ENCODE measurements at places on chromosomes 13 and 19.

DNA sequence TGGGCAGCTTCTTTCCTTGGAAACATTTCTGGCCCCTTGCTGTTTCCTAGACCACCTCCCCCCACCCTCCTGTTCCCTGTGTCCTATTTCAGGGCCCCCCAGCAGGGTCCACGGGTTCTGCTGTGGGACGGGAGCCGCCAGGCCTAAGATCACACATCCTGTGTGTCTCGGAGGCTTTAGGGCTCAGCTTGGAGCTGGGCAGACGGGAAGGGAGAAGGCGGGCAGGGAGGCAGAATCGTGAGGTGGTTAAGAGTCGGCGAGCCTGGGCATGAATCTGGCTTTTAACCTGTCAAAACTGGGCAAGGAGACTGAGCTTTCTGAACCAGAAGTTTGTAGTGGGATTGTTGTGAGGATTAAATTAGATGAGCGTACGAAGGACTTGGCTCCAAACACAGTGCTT lies 4.8 kb downstream of the KCNC3 start:
- no peak for DNase-seq

DNA sequence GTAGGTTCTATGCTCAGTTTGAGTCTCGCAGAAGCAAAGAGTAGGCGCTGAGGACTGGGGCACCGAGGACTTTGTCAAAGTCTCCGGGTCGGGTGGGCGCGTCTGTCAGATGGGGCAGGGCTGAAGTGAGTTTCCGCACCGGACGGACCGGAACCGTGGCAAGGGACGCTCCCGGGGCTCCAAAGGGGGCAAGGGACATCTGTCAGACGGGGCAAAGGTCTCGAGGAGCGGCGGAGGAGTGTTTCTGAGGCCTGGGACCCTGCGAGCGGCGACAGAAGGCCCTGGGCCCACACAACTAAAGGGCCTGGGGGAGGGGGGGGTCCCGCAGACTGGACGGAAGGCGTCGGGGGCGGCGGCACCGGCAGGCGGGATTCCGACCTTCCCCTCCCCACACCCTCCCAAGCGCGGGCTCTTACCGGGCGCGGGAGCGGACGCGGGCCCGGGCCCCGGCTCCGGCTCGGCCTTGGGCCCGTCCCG lies 13.3 kb upstream of the AKAP8L start:
- DNase-seq: no peak

- no peak for DNase-seq
Observed at GRCh38 chr19:45168767-45169351, 8.1 kb upstream of the NKPD1 start.

- DNase-seq: no peak
Observed at GRCh38 chr13:20776751-20777150, 3.0 kb upstream of the EEF1AKMT1 start.

GRCh38 chr19:29946645-29947044 lies 4.6 kb downstream of the URI1 start:
- no peak for DNase-seq

DNA sequence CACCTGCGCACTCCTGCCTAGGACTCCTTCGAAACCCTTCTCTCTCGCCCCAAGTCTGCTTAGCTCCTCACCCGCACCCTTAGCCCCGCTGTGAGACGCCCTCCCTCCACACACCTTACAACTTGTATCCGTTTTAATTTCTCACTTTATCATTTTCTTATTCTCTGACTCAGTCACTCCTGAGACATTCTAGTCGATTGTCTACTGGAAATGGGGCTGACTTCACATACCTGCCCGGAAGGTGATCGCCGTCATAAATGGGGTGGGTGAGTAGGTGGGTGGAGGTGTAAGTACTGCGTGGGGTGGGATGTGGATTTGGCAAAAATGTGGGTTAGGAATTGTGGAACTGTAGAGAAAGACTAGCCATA lies 714 bp downstream of the NDFIP2 start:
- DNase-seq: peak; percentile 52

DNA sequence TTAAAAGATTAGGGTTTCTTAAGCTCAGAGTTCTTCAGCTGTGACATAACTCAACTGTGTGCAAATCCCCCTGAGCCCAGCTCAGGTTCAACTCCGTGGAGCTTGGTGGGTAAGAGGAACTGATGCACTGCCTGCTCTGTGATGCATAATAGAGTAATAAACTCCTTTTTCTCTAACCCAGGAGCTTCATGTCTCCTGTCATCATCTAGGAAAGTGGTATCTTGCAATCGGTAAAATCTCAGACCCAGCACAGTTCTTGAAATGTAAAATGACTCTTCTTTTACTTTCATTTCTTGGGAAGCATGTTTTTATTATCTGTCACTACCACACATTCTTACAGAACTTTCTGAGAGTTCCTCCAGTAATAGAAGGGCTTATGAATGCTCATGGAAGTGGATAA lies 123.8 kb upstream of the PCDH9 start:
- DNase-seq: no peak

- DNase-seq: no peak
Observed at GRCh38 chr13:24985107-24985506, 110.8 kb upstream of the PABPC3 start.

DNA sequence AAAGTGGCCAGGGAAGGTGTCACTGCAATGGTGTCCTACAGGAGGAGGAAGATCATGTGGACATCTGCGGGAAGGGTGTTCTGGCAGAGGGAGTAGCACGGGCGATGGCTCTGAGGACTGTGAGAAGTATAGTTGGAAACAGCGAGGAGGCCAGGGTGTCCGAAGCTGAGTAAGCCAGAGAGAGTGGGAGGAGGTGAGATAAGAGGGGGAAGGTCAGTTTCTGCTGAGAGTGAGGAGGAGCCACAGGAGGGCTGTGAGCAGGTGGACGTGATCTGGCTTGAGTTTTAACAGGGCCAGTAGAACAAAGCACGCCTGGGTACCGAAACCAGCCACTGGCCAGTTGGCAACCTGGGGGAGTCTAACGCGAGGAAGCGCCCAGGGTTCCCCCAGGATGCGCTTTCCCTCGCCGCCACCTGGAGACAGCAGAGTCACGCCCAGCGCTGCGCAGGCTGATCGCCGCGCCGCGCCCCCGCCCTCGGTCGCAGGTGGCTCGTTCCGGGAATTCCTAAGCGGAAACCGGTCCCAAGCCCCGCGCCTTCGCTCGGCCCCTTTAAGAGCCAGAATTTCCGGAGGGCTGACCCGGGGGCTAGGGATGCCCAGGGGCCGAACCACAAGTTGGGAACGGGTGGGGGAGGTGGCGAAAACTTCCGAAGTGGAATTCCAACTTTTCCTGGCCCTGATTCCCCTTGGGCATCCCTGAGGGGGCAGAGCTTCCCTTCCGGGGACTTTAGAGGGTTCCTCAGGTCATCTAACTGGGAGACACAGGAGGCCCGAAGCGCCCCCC lies 1.1 kb upstream of the LSR start:
- peak; percentile 96 for DNase-seq

DNA sequence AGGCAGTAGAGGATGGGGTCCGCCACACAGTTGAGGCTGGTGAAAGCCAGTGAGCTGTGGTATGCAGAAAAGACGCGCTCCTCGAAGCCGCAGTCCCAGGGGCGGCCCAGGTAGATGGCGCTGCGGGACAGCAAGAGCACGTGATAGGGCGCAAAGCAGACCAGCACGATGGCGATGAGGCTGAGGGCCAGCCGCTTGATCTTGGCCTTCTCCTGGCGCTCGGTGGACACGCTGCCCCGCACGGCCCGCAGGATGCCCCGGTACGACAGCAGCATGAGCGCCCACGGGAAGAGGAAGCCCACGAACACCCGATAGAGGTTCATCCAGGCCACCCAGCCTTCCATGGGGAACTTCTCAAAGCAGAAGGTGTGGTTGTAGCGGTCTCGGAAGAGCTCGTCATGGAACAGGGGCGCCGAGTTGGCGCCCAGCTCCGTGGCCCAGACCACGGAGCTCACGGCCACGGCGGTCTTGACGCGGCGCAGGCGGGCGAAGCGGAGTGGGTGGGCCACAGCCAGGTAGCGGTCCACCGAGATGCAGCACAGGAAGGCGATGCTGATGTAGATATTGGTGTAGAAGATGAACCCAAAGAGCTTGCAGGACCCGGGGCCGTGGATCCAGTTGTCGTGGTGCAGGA lies 6.5 kb upstream of the OPA3 start:
- DNase-seq: peak; percentile 34

DNA sequence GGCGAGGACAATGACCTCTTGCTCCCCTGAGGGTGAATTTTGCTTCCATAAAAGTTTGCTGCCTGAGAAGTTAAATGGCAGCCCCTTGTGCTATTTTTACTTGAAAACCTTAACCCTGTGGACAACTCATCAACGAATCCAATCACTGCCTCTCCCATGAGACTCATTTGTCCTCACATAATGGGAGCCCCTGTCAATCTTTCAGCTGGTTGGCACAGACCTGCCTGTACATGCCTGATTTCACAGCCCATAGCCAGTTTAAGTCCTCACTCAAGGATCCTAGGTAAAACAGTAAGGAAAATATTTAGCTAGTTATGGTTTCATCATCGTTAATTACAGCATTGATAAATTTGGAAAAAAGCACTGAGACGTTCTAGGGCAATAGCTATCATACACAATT lies 207.4 kb downstream of the NHLRC3 start:
- peak; percentile 45 for DNase-seq

DNA sequence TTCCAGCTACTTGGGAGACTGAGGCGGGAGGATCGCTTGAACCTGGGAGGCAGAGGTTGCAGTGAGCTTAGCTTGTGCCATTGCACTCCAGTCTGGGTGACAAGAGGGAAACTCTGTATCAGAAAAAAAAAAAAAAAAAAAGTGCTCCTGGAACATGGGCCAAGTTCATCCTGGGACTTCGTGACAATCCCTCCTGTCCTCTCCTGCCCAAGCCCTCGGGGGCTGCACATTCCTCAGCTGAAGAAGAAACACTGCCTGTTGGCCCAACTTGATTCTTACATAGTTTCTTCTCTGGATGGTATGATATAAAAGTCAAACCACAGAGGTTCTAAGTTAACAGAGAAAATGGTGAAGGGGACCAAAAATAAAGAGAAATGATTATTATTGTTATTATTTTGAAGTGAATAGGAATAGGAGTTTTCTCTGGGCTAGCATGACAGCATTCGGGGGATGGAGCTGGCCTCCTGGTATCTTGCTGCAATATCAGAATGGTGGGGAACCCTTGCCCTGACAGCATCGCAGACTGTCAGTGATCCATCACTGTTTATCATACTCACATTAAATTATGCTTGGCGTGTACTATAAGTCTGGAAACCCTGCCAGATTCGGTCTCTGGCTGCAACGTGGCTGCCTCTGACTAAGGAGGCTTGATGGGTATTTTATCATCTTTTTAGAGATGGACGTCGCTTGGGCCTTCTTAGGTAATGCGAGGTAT lies 113.7 kb upstream of the OXGR1 start:
- DNase-seq: no peak

DNA sequence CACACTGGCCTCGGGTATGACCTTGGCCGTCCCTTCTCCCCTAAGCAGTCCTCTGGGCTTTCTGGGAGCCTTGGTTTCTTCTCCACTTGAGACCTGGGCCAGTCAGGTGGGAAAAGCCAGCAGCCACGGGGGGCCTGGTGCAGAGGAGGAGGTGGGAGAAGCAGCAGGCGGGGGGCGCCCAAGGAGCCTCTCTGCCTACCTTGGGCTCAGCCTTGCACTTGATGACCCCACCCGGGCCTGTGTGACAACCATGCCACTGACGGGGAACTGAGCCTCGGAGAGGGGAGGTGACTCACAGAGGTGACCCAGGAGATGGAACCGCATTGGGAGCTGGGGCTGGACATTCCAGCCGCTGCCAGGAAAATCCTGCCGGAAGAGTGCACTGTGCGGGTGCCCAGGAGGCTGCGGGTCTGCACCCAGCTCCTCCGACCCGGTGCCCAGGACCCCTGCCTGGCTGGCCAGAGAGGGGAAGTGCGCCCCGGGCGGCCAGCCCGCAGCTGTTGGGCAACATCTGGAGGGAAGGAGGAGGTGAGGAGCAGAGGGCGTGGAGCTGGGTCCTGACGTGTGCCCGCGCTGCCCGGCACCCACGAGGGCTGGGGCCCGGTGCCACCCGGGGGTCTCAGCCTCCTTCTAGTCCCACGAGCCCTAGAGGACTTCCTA lies 23.4 kb upstream of the SLC7A10 start:
- DNase-seq: no peak

DNA sequence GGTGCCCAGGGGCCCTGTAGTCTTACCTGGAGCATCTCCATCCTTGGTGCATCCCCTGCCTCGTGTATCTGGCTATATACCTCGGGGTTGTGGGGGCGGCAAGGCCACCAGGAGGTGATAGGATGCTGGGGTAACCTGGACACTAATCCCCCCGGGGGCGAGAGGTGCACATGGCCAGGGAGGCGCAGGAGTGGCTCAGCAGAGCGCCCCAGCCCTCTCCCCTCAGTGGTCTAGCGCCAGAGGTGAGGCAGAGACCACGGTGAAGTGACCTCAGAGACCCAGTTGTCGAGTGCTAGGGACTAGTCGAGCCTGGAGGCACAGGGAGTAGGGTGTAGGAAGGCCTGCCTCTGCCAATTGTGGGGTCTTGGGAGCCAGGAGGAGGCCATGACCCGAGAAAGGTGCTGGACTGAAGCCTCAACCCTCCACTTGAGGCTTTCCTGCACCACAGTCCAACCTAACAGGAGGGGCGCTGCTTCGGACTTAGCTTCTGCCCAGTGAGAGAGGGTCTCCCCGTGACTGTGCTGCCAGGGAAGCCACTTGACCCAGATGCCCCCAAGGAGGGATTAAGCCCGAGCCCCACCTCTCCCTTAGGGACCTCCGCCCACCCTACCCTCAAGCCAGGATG lies at the start of gene LHB:
Gene LHB, minus strand, starts transcription at position 51 of the 625 bp plus-strand sequence. Its CDS starts 10 bp downstream, at position 41.
- no peak for DNase-seq

DNA sequence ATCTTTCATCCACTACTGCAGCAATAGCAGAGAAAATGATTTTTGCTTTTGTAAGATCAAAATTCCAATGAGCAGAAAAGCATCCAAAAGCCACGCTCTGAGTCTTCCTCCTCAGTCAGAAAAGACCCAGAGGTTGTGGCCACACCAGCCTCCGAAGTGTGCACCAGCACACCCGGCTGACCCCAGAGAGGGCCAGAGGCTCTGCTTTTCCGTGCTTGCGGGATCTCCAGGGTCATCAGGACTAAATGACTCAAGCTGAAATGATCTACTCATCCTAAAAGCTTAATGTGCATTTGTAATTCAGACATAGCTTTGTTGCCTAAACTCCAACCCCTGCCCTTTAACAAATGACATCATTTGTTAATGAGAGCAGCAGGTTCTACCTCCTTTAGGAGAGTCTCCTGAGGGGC lies 16.5 kb downstream of the RXFP2 start:
- DNase-seq: no peak

DNA sequence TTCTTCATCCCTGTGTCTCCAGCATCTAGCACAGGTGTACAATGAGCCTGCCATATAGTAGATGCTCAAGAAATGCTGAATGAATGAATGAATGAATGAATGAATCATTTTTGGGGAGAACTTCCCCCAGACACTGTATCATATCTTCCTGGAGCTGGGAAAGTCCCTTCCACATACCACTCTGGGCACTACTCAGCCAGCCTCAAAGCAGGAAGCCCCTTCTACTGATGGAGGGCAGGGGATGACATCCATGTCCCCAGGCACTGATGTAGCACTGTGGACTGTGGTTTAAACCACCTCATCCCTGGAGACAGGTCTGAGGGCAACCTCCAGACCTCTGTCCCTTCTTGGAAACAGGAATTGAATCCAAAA lies 4.8 kb downstream of the GNA15 start:
- DNase-seq: no peak

Measured in mammary epithelial cell (primary cell).